DMS153 (cell line): ENCODE measurements at places on chromosomes 12 and 14.

DNA sequence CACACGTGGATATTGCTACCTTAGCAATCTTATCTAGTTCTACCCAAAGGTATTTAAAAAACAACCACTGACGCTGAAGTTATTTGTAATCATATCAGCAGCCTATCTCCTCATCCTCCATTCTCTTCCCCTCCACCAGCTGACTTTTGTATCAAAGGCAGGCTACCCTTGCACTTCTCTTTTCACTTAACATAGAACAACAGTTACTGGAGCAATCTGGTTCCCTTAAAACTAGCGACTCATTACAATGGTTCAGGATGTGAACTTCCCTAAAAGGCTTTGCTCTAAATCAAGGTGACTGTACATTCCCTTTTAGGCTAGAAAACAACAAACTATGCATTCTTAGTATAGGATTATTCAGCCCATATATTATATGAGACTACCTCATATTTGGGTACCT is 404.7 kb downstream of the APAF1 start:
- DNase-seq = no peak

GRCh38 chr12:22282283-22282682 is 52.2 kb downstream of the ST8SIA1 start:
- no peak for DNase-seq

- no peak for DNase-seq
Observed at GRCh38 chr12:104585448-104586055, 128.8 kb downstream of the CHST11 start.

GRCh38 chr14:104893435-104894207 is 28.6 kb downstream of the CEP170B start:
- no peak for DNase-seq

DNA sequence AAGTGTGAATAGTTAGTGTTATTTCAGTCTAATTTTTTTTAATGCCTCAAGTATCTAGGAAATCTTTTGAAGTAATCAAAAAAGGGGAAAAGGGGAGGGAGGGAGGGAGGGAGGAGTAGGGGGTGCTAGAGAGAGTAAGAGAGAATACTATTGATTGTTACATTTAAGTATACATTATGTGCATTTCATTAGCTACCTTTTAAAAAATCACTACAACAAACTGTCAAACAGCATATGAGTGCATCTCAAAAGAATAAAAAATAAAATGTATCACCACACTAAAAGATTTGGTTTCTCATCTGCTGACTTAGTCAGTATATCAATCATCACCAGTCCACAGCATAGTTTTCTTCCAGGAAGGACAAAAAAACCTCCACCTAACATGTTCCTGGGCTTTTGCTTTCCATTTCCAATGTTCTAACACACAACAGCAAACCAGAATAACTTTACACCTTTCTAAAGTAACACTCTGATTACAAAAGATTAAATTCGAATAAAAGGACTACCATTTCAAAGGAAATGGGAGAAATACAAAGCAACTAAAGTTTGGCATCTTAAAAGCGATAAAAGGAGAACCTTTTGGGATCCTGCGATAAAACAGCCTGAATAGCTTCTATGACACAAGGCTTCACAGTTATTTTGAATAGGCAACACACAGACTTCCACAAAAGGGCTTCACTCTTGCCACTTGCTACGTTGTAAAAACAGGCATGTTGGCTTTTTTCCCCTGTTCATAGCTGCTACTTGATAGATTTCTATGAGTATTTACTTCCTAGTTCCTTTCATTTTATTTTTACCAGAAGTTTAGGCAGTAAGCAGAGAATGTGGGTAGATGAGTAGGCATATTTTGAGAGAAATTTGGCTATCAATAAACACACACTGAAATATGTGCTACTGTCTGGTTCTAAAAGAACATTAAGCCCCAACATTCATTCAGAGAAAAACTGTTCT is 160.9 kb downstream of the EPS8 start:
- DNase-seq = no peak

DNA sequence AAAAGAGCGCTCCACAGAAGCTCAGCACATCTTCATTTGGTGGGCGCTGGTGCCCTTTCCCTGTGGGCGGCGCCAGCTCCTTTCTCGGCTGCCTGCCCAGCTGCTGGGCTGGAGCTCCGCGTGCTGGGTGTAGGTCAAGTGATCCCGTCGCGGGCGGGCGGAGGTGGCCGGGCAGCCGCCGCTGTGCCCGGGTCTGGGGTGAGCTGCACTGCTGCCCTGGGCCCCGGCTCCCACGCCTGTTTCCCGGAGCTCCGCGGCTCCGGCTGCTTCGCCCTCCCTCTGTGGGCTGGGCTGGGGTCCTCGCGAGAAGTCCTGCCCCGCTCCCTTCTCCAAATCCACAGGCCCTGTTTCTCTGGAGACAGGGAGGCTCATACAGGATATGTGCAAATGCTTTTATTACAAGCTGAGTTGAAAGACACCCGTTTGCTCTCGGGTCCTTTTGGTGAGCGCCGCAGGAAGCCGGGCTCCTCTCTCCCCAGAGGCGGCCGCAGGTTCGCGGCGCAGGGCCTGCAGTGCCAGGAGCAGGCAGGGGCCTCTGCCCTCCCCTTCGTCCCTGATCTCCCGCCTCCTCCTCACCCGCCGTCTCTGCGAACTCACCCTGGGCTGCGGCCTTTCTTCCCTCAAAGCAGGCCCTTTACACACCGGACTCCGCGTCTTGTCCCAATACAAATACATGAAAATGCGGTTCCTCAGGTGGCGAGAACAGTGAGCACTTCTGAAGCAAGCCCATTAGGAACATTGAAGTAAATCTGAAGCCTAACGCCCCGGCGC is 67.8 kb upstream of the CAPRIN2 start:
- DNase-seq = no peak

- no peak for DNase-seq
Observed at GRCh38 chr12:72270246-72270645, 1.9 kb upstream of the TRHDE start.

GRCh38 chr12:102462386-102462785 is 18.0 kb downstream of the IGF1 start:
- DNase-seq = no peak
